NCI-H774 (cell line): ENCODE measurements at places on chromosomes 6 and 20.

GRCh38 chr6:163709255-163709654 is 294.7 kb downstream of the QKI start:
- no peak for DNase-seq

DNA sequence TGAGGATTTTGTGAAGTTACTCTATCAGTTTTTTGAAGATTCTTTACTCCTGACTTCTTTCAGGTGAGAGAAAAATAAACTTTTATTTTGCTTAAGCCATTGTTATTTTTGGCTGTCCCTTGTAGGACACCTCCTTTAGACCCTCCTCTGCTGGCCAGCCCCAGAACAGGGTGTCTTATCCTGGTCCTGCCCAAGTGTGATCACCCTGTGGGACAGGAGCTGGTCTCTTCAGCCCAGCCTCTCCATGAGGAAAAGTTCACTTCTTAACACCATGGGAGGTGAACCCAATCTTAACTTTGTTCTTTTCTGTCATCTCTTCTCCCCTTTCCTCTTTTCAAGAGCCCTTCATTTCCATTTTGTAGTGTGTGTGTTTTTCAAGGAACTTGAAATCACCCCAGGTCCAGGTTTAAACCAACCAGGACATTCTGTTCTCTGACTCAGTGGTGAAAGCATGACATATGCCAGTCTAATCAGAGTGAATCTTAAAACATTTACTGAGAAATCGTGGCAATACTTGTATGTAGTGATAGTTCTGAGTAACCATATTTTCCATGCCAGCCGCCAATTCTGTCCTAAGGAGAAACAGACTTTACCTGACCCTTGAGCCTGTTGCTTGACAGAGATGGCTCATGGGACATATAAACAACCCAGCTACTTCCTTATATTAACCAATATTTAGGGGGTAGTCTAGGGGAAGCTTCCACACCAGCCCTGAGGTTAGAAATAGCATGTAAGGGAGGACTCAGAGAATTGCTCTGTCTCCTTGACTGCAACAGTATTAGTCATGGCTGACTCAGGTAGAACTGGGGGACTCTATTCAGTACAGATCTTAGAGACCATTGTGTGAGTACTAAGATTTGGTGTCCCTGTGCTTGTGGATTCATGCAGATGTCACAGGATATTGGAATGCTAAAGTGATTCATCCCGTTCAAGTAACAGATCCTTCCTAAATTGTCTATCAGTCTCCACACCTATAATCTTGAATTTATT is 48.8 kb downstream of the FLRT3 start:
- no peak for DNase-seq

GRCh38 chr20:57801581-57801980 is 91.8 kb upstream of the PMEPA1 start:
- DNase-seq = no peak

- no peak for DNase-seq
Observed at GRCh38 chr6:104201557-104201956, 658.2 kb downstream of the HACE1 start.

DNA sequence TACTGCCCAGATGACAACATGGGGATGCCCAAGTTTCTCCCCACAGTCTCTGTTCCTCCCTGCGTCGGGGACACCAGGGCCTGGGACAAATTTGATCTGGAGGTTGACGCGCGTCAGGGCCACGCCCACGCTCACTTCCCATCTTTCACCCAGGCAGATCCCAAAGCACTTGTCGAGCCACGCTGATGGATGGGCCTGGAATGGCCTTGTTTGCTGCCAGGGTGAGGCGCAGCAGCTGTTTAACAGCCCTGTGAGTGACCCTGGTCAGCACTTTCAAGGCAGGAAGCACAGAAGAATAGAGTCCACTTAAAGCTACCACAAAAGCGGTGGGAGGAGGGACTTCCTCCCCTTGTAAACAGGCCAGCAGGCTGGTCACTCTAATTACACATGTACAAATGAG is 324.7 kb upstream of the JARID2 start:
- peak; percentile 71 for DNase-seq

DNA sequence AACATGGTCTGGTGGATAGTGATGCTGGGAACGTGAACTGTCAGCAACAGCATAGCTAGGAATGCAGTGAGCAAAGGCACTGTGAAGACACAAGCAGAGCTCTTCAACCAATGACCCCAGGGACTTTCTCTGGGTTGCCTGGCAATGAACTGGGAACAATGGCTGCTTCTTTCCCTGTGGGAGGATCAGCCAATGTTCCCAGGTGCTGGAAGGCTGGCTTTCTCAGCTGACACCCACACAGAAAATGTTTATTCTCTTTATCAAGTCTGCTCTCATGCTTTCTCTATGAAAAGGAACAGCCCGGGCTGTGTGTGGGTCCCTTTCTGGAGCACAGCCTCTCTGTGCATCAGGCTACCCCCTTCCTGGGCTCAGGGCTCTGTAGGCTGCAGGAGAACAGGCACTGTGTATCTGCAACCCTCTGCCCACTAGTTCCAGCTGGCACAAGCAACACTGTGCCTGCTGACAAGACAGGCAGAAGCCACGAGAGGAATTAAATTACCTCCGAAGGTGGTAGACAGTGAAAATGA is 54.2 kb downstream of the HFE start:
- DNase-seq = no peak

- no peak for DNase-seq
Observed at GRCh38 chr6:157755032-157755745, 67.9 kb upstream of the SNX9 start.

- no peak for DNase-seq
Observed at GRCh38 chr6:120478650-120479049, 855.6 kb downstream of the TBC1D32 start.

DNA sequence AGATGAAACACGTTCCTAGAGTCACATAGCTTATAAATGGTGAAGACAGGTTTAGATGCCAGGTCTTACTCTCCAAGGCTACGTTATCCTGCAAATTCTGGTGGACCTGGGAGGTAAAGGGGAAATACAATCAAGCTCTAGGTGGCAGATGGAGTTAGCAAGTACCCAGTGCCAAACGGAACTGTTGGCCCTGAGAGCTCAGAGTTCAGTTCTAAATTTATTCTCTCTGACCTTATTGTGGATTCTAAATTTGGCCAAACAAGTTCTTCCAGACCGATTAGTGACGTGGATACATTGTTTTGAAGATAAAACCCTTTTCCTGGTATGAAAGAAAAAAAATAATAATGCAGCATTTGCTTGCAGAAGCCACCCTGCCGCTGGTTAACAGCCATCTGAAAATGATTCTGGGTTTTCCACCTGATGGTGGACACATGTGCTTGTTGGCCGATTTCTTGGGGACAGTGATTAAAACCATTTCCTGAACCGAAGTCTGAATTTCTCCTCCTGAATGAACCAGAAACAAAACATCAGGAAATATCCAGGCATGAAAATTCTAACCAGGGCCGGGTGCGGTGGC is 32.5 kb downstream of the RIPOR3 start:
- DNase-seq = no peak

GRCh38 chr6:166277892-166278578 is 30.2 kb downstream of the PRR18 start:
- no peak for DNase-seq

- no peak for DNase-seq
Observed at GRCh38 chr20:58045579-58045978, 182.9 kb downstream of the ANKRD60 start.

GRCh38 chr6:20801595-20801994 is 267.3 kb downstream of the CDKAL1 start:
- no peak for DNase-seq

GRCh38 chr20:20368418-20369249 is 730 bp downstream of the INSM1 start:
- peak; percentile 48 for DNase-seq

GRCh38 chr6:155782320-155782731 is 326.7 kb upstream of the NOX3 start:
- no peak for DNase-seq

GRCh38 chr6:142842418-142843261 is 102.3 kb downstream of the HIVEP2 start:
- no peak for DNase-seq

GRCh38 chr20:34896086-34896621 is 19.7 kb downstream of the ACSS2 start:
- no peak for DNase-seq

DNA sequence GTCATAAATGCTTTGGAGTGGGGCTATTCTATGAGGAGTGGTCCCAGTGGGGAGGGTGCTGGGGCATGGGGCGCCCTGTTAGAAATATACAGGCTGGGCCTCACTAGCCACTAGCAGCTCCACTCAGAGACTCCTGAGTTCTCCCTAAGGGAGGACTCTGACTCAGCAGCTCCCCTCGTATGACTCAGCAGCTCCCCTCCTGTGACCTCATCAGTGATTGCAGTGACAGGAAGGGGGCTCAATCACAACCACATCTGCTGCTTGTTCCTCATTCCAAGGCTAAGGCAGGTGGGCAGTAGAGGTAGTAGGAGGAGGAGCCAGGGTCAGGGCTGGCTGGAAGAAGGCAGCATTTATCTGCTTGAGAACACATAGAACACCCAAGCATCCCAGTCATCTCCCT is 73.7 kb downstream of the PRND start:
- DNase-seq = no peak

DNA sequence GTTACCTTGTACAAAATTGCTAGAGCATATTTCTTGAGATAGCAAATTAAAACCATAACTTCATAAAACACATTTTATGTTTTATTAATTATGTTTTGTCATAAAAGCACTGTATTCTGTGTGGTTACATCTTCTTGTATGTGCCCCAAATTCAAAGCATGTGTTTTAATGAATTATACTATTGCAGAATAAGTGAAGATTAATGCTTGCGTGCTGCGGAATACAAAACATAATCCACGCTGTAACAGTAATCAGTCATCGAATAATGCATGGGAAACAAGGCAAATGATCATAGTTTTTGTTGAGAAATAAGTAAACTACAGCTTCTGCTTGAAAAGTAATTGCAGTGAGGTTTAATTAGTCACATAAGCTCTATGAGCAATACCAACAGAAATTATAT is 459.2 kb upstream of the SOX4 start:
- no peak for DNase-seq

DNA sequence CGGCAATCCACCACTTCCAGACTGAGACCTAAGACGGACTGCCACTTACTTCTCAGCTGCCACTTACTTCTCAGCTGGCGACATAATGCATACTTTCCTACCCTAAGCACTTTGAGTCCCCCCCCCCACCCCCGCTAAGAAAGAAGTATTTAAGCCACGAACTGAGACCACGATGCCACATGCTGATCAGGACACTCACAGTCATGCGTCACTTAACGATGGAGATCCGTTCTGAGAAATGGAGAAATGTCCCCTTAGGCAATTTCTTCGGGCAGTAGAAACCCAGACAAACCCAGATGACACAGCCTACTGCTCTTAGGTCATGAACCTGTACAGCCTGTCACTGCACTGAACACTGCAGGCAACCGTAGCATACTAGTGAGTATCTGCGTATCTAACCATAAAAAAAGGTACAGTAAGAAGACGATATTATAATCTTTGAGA is 690 bp downstream of the IFNGR1 start:
- DNase-seq = no peak

DNA sequence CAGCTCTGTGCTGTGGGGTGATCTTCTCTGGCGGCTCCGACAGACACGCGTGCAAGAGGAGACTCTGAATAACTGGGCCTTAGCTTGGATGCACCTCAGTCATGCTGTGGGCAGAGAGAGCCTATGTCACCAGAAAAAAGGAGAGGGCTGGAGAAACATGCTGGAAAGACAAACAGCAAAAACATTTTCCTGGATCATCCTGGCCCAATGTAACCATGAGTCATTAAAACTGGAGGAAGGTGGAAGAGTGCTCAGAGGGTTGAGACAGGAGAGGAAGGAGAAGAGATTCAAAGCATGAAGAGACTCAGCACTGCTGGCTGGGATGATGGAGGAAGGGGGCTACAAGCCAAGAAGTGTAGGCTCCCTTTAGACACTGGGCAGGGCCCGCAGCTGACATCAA is 292.0 kb downstream of the CDH26 start:
- no peak for DNase-seq

DNA sequence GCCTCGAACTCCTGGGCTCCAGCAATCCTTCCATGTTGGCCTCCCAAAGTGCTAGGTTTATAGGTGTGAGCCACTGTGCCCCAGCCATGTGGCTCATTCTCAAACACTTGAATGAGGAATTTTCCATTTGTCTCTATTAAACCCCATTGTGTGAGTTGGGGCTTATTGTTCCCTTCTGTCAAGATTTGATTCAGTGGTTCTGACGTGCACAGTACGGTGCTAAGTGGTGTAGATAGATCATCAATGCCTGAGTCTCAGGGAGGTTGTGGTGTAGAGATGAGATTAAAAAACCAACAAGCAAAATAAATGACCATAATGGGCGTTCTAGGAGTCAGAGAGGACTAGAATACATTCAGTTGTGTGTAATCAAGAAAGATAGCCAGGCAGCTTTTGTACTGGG is 335.6 kb downstream of the PRL start:
- peak; percentile 28 for DNase-seq

DNA sequence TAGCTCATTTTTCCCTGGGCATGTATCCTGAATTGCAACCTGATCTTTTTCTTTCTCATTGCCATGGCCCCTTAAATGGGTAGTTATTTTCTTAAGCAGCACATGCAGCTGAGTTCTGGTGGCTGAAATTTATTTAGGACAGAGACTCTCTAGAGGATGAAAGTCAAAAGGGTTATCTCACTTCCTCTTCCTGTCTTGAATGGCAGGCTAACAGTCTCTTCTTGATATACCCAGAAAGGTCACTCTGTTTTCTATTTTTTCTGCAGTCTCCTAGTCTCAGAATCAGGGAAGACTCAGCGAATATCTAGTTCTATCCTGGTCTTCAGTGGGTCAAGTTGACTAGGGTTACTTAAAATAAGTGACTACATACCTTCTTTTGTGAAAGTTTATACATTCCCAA is 243.3 kb downstream of the EPHA7 start:
- no peak for DNase-seq

- peak; percentile 71 for DNase-seq
Observed at GRCh38 chr6:39357998-39358686, 35.6 kb upstream of the KCNK16 start.

GRCh38 chr6:149458196-149458595 is 26.6 kb downstream of the ZC3H12D start:
- DNase-seq = no peak

- peak; percentile 56 for DNase-seq
Observed at GRCh38 chr20:45934046-45934585, 367 bp upstream of the PCIF1 start.

- DNase-seq = peak; percentile 74
Observed at GRCh38 chr20:63357921-63358905, 2.9 kb downstream of the CHRNA4 start.

DNA sequence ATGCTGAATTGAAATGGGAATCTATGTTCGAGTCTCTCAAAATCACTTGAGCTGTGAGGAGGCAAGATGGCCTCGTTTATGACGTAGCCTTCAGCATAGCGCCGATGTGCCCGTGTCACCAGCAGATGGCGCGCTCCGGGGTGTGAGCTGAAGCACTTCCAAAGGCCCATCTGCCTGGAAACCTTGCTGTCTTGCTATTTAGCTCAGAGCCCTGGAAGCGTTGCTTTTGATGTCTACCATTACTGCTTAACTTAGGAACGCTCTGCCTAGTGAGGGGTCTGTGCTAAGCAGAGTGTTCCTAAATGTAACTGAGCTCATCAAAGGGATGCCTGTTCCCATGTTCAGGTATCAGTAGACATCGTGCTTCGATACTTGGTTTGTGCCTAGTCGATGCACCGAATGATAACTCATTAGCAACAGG is 67.7 kb downstream of the SYCP2L start:
- DNase-seq = no peak
